ENCODE measurements at places on chromosomes 5 and 9. TPM values are rescaled to one million over a fixed set of nuclear protein-coding genes. Genes with fewer than 3 reads are reported as not detected.

DNA sequence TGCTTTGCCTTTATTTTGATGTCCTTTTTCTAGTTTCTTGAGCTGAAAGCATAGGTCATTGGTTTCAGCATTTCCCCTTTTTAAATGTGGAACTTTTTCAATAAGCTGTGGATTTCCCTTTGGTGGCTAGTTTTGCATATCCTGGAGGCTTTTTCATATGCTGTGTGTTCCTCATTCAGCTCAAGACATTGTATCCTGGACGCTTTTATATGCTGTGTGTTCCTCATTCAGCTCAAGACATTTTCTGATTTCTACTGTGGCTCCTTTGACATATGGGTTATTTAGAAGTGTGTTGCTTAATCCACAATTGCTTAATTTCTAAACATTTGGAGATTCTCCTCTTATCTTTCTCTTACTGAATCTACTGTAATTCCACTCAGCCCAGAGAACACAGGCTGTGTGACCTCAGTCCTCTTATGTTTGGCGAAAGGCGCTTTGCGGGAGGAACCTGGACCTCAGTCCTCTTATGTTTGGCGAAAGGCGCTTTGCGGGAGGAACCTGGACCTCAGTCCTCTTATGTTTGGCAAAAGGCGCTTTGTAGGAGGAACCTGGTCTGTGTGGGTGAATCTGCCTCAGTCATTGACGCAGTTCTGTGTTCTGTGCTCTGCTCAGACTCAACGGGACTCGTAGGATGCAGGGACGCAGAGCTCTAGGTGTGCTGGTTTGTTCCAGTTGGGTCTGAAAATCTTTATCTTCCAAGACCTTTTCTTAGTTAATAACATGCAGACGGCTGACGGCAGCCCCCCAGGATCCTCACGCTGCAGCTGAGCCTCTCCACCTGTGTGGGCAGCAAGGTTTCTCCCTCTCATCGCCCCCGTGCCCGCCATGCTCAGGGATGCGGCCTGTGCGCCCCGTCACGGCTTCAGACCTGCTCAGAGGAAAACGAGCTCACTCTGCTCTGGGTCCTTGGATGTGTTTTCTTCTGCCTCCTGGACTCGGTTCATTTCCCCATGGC lies 6.0 kb upstream of the SLC9A3 start:
- DNase-seq = peak; percentile 74

- DNase-seq = no peak
These were observed 66.7 kb upstream of the XPA start for GRCh38 chr9:97763874-97764273.

- no peak for DNase-seq
These were observed 657 bp upstream of the PCDH12 start for GRCh38 chr5:141958546-141959172.

GRCh38 chr5:74401946-74402320 lies 238.6 kb downstream of the ENC1 start:
- no peak for DNase-seq

DNA sequence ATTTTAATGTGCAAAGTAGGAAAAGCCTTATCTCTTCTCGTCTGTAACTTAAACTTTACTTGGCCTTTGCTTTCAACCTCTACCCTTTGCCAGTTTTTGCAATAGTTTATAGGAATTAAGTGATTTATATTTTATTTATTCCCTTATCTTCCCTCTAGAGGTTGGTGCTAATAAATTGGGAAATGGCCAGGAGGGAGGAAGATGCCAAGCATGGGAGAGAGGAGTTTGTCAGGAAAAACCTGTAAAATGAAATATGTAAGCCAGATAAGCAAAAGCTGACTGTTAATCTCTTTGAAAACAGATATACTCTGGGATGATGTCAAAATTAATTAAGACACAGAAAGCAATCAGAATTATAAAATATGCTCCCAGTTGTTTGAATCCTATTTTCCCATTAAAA lies 484.5 kb downstream of the NR2F1-AS1 start:
- no peak for DNase-seq

Gene CHSY3
- polyA plus RNA-seq = not detected
